ENCODE measurements at places on chromosomes 12 and 14.

- DNase-seq: no peak
Measured at GRCh38 chr12:98121963-98122362, 393.4 kb upstream of the TMPO start.

DNA sequence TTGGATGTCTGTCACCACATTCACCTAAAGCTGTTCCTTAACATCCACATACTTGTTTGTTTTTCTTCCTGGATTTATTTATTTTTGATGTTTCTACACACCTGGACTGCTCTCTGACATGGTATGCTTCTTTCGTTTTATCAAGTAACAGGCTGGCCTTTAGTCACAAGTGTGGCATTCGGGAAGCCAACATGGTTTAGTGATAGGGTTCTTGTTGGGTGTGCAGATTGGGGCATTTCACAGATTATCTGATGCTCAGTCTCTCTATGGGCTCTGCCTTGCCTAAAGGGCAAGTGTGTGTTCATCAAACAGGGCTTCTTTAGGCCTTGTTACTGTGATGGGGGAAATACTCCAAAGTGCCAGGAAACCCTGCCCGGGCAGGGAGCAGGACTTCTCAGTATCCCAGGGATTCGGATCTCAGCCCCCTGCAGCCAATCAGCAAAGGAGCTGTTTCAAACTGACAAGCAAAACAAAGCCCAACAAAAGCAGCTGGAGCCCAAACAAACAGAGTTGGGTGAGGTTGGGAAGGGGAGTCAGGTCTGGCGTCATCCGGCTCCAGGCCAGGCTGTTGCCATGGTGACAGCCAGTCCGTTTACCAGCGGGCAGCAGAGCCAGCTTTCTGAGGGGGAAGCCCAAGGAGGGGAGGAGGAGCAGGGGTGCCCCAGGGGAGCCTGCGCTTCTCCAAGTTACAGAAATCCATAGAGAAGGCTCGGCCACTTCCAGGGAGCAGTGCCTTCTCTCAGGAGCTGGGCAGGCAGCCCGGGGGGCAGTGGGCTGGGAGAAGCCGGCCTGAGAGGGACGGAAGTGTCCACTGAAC, 31.9 kb downstream of the FOS start:
- no peak for DNase-seq

GRCh38 chr12:4643747-4644146, 5.1 kb downstream of the AKAP3 start:
- no peak for DNase-seq

DNA sequence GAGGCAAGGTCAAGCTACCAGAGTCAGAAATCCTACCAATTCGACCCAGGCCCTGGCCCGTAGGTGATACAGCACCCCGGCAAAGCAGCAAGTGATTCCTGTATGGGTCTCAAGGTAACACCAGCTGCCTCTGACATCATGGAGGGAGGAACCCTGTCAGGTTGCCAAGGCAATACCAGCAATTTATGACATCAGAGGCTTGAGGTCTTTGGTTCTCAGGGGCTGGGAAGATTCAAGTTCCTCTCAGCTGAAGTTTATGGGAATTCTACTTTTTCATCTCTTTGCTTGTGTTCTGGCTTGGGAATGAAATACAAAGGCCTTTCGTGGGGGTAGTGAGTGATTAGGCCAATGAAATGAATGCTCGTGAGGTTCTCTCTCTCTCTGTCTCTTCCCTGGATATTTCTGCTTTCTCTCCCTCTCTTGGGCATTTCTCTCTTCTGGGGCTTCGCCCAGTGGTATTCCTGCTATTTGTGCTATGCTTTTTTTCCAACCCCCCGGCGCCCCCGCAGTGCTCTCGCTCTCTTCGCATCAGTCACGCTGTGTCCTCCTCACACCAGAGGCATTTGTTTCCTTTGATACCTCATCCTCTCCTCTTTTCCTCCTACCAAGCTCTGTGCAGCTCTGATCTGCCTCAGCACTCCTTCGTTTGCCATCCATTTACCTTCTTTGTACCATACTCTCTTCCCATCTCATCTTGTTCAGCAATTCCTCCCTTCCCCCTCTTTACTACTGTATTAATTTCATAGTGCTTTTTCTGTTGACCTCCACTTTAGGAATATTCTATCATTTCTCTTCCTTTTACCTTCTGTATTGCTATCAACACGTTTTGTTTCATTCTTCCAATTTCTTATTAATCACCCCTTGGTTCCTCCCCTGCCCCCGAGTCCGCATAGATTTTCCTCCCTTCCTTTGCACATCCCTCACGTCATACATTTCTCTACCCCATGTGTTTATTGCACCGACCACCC, 2.9 kb downstream of the ZFHX2 start:
- DNase-seq: no peak

- DNase-seq: no peak
Measured at GRCh38 chr14:56271970-56272369, 153.8 kb downstream of the PELI2 start.

- DNase-seq: no peak
Measured at GRCh38 chr12:124898923-124899294, 15.5 kb downstream of the UBC start.

GRCh38 chr12:119006746-119007145, 25.4 kb downstream of the SRRM4 start:
- DNase-seq: no peak

DNA sequence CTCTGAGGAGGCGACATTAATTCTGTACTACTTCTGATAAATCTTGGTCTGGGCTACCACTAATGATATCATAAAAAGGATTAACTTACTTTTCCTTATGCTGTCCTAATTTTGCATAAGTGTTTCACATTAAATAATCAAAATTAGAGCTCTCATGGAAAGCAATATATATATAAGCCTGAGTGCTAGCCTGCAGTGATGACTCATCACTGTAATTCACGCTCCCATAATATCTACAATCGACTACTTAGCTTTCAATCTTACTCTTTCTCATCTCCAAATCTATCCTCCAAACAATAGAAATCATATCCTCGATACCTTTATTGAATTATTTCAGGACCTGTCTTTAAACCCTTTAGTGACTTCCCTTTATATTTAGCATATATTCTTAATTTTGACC, 701.3 kb downstream of the RERGL start:
- DNase-seq: no peak

DNA sequence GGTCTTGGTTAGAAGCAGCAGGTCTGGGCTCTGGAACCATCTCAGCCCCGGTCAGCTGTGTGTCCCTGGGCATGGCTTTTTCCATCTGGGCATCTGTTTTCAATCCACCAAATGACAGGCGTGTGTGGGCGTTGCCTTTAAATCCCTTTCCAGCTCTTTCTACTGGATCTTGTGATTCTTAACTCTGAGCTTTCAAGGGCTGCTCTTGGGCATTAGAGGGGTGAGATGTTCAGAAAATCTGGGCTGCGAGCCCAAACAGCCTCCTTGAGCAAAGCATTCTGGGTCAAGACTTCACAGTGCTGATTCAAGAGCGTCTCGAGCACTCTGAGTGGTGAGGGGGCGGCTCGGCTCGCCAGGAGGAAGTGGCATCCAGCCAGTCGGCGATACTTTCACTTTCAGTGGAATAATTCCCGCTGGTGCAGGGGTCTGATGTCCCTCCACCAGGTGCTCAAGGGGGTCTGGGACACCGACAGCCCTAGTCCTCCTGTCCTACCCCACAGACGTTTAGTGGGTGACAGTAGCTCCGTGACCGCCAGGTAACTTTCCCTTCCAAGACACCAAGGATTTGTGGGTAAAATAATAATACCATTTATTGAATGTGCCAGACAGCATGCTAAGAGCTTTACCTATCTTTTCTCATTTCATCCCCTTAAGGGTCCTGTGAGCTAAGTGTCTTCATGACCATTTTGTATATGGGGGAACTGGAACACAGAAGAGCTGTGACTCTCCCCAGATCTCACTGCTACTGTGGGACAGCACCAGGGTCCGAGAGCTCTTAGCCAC, 114.0 kb downstream of the PLXNC1 start:
- DNase-seq: peak; percentile 84

- DNase-seq: no peak
Measured at GRCh38 chr14:37452323-37452722, 142.7 kb downstream of the FOXA1 start.

DNA sequence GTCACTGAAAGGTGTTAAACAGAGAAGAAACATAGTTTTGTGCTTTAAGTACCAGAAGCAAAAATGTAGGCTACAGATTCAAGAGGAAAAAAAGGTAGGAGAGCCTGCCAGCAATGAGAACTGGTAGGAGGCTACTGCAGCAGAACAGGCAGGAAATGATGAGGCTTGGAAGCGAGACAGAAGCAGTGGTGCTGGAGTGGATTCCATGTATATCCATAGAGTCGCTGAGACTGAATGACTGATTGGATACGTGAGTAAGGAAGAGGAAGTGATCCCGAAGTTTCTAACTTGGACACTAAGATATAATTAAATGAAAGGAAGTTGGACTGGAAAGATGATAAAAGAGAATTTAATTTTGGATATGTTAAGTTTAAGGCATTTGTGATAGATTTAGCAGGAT, 45.0 kb upstream of the CCDC91 start:
- DNase-seq: no peak

DNA sequence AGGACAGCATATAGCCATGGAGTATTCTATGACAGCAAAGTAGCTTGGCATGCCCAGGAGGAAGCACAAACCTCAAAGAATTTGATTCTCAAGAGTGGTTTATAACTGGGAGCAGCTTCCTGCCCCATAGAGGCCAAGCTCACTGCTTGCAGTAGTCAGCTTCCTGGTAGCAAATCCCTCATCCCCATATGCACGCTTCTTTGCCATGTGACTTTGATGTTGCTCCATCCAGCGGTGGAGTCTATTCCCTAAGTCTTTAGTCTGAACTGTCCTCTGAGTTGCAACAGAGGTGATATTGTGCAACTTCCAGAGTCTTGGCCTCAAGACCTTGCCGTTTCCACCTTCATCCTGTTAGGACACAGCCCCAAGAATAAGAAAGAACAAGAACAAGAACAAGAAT, 996.8 kb upstream of the TMEM132C start:
- no peak for DNase-seq

DNA sequence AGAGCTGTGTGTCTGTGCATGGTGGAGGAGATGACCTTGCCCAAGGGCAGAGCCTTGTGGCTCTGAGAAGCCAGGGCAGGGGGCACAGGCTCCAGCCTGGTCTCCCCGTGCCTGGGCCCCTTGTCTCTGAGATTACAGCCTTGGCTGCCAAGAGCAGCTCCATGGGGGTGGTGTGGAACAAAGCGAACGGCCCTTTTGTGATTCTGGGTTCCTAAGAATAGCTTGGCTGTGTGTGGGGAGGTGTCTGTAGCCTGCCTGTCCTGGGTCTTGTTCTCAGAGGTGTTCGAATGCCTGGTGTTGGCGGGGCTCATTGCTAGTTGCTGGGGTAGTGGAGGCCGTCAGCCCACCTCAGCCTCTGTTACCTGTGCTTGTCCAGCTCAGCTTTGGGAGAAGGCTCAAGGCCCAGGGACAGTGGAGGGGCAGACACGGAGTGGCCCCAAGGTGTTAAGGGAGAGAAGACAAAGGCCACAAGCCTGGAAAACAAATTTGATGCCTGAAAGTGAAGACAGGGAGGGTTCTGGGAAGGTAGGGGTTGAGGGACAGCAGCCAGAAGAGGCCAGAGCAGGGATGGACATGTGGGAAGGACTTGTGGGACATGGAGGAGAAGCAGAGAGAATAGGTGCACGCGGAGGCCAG, 7.4 kb upstream of the MYH7 start:
- no peak for DNase-seq

DNA sequence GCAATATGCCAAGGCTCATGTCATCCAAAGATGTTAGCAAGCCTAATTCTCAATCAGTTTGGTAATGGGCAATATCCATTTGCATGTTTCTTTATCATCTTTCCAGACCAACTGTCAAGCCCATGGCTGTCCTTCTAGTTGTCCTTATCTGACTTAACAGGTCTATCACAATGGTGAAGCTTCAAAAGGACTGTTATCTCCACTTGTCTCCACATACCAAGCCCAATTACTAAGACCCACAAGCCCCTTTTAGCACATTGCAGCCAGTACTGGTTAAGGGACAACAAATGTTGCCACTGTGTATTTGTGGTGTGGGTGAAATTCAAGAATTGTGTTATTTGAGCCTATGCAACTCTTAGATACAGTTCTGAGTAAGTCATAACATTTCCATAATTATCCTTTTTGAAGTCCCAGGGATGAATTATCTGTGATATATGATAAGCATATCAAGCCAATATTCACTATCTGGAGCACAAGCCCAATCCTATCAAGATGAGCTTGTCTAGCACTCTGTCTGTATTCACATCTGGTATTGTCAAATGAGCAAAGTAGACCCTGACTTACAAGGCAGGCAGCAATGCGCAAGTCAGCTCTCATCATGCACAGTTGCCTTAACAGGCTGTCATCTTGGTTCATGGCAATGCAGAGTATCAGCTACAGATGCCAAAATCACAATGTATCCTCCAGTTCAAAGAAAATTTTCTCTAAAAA, 19.3 kb upstream of the ST8SIA1 start:
- no peak for DNase-seq

DNA sequence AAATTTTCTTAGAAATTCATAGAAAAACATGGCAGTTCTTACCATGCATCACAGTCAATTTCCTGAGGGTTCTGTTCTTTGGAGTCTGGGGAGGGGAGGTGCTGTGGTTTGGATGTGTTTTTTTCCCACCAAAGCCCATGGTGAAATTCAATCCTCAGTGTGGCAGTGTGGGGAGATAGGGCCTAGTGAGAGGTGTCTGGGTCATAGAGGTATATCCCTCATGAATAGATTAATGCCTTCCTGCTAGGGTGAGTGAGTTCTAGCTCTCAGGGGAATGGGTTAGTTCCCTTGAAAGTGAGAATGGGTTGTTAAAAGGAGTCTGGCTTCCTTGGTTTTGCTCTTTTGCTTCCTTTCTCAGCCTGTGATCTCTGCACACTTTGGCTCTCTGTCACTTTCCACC, 277.8 kb downstream of the APAF1 start:
- no peak for DNase-seq

DNA sequence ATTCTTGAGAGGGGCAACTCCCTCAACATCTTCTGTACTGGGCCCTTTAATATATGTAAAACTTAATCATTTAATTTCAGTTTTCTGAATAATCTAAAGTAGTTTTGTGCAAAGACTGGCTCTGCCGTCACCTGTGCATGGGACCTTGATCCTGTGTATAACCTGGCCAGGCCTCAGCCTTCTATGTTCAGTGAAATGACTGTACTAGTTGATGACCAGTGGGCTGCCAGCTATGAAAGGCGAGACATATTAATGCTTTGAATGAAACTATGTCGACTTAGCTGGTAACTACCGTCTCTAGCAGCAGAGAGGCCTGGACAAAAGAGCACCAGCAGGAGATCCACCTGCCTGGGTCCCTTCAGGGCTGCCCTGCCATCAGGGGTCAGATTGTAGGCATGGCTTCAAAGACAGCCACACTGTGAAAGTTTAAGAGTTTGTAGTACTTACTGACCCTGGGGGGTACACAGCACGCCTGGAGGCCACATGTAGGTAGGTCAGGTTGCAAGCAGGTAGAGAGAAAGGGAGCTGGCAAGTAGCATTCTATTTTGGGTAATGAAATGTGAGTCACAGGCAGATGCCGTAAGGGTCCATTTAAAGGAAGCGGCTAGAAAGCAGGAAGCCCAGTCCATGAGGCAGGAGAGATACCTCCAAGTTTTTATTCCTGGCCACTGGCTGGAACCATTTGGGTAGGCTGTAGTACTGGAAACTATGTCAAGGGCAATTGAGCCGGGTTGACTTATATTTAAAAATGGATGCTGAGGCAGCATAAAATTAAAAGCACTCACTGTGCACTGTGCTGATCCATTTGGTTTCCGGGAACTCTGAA, 77.2 kb downstream of the BHLHE41 start:
- no peak for DNase-seq

Data from activated CD4-positive, alpha-beta T cell treated with anti-CD3 and anti-CD28 coated beads, Interleukin-10, Interleukin-2, amounts not matched to agents 100 ng/mL and 50 ng/mL, durations not matched to agents 16 hours and 8 hours (primary cell).